NCI-H1048 (cell line): ENCODE measurements at places on chromosomes 1 and 21.

- DNase-seq: peak; percentile 69
Observed at GRCh38 chr1:240732390-240732789, 120.4 kb upstream of the GREM2 start.

DNA sequence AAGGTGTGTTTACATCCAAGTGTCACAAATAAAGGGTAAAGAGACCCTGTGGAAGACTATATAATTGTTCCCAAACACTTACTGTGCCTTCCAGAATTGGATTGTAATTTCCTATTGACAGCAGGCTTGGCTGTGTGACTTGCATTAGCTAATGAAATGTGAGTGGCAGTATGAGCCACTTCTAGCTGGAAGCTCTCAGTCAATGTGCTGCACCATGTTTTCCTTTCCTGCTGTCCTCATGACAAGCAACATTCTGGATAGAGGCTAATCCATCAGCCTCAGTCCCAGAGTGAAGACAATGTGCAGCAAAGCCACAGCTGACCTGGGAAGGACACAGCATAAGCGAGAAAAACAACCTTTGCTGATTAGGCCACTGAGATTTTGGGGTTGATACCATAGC, 5.9 kb upstream of the FOXJ3 start:
- DNase-seq: no peak

GRCh38 chr1:67630438-67631045, 54.5 kb upstream of the GADD45A start:
- DNase-seq: no peak

- DNase-seq: no peak
Observed at GRCh38 chr1:52225174-52225573, 83.3 kb downstream of the ZFYVE9 start.

GRCh38 chr1:38783640-38784229, 75.8 kb downstream of the RRAGC start:
- DNase-seq: no peak

- no peak for DNase-seq
Observed at GRCh38 chr21:35810431-35810970, 249.8 kb downstream of the SETD4 start.

DNA sequence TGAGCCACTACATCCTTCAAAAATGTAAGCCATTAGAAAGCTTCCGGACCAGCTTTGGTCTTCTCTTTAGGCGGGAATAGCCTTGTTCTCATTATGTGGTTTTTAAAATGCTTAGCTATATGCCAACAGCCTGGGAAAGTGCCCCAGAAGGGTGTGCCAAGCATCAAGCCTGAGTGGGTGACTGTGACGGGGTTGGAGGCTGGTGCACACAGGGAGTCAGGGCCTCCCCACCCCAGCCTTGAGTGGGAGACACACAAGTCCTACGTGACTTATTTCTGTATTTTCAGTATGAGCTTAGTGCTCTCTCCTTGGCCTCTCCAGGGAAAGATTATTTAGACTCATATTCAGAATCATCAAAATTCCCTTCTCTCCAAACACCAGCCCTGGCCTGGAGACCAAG, 9.8 kb downstream of the UBASH3A start:
- DNase-seq: no peak

- no peak for DNase-seq
Observed at GRCh38 chr1:246641394-246641793, 75.1 kb downstream of the CNST start.

DNA sequence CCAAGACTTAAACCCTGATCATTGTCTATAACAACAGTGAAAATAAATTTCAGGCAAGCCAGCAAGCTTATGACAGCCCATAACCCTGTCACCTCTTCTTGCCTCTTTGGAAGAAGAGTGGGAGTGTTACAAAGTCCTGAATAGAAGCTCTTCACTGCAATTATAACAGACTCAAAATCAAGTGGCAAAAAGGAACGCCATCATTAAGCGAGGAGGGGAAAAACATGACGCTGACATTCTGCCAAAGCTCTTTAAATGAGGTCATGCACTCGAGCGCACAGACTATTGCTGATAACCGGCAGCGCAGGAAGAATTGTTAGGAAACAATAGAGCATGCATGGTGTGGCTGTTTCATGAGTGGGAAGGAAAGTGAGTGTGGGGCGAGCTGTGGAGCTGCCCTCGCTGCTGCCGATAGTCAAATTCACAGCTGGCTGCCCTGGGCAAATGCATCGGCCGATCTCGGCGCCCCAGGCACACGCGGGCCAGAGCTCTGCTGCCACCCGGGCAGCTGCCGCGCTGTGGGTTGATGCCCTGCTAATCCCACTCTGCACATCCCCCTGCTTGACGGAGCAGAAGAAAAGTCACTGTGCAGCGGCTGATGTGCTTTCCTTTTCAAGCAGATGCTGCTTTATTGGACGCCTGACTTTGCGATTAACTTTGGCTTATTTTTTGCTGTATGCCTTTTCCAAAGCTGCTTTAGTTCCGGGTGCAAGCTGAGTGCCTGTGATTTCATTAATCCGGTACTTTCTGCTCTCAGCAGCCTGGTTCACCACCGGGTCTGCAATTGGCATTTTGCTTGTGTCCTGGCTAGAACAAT, 102.4 kb upstream of the ST6GALNAC5 start:
- no peak for DNase-seq

DNA sequence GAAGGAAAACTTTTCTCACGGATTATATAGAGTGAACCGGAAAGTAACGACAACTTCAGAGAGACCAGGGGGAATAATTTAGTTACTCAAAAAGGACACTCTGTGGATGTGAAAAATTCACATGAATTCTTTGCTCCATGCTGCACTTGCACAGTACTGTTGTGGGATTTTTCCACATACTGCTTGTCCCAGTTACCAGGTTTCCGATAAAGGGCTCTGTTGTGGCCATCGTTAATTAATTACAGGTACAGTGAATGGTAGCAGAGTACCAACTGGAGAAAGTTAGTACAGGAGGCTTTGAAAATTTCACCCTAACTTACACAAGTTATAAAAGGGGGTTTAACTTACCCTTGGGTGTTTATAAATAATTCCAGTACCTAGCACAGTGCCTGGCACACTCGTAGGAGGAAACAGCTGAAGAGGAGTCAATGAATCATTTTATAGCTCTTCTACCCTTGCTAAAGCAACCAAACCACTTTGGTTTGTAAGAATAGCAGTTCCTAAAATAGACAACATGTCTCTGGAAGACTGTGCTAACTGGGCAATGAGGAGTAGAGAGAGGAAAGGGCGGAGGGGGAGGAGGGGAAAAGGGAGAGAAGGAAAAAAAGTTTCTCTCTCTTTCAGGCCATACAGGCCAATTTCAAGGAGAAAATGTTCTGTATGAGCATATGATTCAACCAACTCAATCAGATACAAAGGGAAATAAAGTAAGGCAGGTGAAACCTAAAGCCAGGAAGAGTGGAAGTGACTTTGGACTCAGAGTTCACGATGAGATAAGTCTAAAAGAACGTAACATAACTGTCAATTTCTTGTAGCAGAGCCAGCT, 98.3 kb upstream of the MAGI3 start:
- DNase-seq: no peak

GRCh38 chr1:15883326-15883725, 35.8 kb downstream of the SPEN start:
- DNase-seq: no peak

DNA sequence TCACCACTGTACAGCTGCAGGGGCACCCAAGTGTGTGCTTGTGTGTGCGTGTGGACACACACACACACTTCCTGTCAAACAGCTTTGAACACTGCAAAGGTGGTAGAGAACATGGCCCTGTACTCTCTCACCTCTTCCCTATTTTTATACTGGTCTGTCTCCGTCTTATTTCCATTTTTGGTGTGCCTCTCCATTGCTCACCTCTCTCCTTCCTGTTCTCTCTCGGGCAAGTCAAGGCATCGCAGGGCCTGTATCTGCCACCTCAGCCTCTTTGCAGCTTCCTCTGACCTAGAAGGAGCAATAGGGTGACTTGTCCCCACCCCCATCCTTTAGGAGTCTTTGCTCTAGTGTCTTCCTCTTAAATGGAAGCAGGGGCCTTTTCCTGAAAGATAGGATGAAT, 2.2 kb downstream of the SMCP start:
- no peak for DNase-seq

- DNase-seq: no peak
Observed at GRCh38 chr1:200479816-200480215, 70.0 kb upstream of the ZNF281 start.

DNA sequence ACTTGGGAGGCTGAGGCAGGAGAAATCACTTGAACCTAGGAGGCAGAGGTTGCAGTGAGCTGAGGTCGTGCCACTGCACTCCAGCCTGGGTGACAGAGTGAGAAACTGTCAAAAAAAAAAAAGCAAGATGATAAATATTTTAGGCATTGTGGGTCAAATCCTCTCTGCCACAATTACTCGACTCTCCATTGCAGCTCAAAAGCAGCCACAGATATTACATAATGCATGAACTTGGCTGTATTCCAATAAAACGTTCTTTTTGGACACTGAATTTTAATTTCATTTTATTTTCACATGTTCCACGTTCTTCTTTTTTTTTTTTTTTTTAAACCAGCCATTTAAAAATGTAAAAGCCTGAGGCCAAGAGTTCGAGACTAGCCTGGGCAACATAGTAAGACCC, 69.4 kb downstream of the TCP10L start:
- DNase-seq: no peak

DNA sequence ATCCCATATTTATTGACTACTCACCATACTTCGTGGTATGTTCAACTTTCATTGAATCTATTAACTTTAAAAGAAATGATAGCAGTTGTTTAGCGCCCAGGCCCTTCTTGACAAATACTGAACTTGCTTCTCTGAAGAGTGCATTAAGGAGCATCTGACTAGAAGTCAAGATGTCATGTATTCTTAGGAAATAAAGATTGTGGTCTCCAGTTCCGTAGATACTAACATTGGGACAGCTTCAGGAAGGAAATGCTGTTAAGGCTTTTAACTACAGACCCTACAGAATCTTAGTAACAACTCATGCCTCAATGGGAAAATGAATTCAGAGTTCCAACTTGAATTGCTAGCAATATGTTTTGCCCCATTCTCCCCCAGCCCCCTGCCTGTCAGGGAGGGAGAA, 14.8 kb downstream of the LYST start:
- DNase-seq: no peak

DNA sequence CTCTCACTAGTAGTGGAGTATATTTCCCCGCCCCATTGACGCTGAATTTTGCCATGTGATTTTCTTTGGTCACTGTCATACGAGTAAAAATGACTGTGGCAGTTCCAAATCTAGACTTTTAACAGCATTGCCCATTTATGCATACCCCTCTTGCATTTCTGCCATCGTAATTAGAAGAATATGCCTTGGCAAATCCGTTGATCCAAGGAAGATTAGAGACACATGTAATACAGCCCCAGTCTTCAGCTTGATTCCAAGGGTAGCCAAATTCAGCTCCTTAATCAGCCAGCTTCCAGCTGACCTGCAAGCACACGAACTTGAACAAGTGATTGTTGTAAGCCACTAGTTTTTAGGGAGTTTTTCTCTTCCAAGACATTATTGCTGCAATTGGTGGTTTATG, 290.3 kb upstream of the ADAMTS5 start:
- no peak for DNase-seq

GRCh38 chr1:32749771-32750170, 47.2 kb upstream of the SYNC start:
- DNase-seq: no peak

GRCh38 chr1:11982010-11982392, 1.8 kb downstream of the MFN2 start:
- no peak for DNase-seq
